ENCODE measurements at places on chromosomes 2 and 18.

DNA sequence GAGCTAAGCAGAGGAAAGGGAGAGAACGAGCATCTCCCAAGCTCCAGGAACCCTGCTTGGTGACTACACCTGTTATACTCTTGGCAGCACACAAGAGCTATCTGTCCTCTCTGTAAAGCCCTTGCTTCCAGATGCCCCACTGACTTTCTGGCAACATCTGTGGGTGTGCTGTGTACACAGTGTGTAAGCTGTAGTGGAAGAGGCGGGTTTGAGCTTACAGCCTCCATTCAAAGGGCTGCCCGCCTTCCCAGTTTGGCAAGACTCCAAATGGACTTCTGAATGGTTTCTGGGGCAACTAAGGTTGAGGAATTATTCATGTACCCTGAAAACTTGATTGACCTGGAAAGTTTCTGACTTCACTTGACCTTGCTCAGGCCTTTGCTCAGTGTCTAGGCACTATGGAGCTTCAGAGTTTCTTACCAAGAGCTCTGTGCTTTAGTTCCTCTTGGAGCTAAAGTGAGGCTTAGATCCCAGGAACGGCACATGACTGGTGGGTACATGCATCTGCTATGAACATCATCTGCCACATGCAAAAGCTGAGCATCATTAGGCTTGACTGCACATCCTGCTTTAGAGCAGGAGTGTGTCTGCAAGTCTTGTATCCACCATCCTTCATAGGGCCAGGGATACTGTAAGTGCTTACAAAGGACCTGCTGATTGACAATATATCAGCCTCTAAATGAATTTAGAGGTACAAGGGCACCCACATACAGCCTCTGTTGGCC lies 290.9 kb upstream of the SIX2 start:
- no peak for DNase-seq

DNA sequence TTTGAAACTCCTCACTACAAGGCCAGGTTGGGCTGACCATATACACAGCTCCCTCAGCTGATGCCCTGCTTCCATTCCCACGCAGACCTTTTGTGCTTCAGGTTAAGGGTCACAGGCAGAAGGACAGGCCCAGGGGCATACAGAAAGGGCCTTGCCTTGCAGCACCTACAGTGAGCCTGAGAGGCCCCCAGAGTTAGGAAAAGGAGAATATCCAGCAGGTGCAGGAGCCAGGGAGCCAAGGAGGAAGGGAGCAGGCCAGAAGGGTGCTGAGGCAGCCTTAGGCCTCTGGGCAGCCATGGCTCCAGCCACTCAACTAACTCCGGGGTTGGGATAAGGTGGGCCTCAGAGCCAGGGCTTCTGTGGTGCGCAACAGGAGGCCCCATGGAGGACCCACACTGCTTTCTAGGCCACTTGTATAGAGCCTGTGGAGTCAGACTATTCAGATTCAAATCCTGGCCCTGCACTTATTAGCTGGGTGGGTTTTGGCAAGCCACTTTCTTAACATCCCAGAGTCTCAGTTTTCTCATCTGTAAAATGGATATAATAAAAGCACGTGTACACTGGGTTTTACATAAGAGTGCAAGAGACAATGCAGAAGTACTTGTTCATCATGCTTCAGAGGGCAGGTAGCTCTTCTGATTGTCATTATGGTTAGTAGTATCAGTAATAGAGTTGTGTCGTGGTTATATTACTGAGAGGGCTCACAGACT lies 214.6 kb upstream of the HAAO start:
- DNase-seq, result no peak

DNA sequence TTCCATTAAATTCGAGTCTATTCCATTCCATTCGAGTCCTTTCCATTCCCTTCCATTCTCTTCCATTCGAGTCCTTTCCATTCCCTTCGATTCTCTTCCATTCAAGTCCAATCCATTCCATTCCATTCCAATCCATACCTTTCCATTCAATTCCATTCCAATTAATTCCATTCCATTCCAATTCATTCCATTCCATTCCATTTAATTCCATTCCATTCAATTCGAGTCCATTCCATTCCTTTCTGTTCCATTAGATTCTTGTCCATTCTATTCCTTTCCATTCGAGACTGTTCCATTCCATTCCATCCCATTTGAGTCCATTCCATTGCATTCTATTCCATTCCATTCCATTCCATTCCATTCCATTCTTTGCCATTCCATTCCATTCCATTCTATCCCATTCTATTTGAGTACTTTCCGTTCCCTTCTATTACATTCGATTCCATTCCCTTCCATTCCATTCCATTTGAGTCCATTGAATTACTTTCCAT lies 1130.0 kb downstream of the RPIA start:
- DNase-seq, result no peak

GRCh38 chr18:44286049-44286448 lies 394.6 kb upstream of the SETBP1 start:
- DNase-seq, result no peak

DNA sequence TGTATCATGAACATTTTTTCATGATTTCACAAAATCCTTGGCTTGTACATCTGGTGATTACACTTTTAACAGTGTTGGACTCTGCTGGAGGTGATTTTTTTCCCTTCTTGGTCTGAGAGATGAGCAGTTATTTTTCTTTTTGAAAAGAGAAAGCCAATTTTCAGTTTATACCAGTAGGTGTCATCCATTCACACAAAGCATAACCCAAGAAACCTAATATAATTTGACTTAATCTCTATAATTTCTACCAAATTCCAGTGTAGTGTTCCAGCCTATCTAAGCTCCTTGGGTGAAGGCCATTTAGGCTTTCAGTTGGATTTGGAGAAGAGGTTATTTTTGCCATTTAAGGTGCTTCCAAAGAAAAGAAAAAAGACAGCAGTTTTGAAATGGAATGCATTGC lies 7.7 kb upstream of the ICOS start:
- peak; percentile 16 for DNase-seq

GRCh38 chr2:149860276-149860921 lies 272.8 kb upstream of the MMADHC start:
- no peak for DNase-seq

GRCh38 chr2:38077431-38077769 lies 1.4 kb upstream of the CYP1B1 start:
- no peak for DNase-seq

GRCh38 chr2:83782122-83782521 lies 677.0 kb downstream of the SUCLG1 start:
- no peak for DNase-seq

DNA sequence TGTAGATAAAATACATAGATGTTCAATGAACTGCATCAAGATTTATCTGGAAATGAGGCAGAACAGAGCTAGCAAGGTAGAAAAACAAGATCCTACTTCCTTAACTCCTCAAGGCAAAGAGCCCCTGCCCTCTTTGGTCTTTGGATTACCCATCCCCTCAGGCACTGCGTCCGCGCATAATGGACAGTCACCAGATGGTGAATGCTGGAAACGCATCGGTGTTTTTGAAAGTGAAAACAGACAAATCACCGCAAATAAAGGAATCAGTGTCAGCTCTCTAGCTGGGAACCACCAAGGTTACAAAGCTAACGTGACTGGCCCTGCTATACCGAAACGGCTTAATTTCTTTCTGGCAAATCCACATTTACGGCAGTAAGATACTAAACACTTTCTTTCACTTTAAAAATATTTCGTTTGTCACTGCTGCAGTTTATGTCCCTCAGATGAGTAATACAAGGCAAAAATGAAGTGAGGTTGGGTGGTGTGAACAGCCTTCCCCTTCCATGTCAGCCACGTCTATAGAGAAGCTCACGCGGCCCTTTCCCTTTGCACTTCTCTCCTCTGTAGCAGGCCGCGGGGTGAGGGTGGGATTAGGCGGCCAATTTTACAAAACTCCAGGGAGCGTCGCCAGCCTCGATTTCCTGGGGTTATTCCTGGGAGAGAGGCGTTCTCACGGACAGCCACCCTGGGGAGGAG lies 627 bp upstream of the GALR1 start:
- DNase-seq, result no peak

Measured in MM.1S (cell line).